ENCODE measurements at places on chromosomes 4 and X.

GRCh38 chrX:83819304-83819703 is 41.6 kb upstream of the CYLC1 start:
- peak; percentile 4 for DNase-seq

GRCh38 chrX:13520351-13520750 is 49.0 kb upstream of the EGFL6 start:
- DNase-seq, result no peak

- DNase-seq, result no peak
Observed at GRCh38 chr4:110309675-110310074, 111.3 kb upstream of the ELOVL6 start.

GRCh38 chr4:89121387-89122068 is 10.2 kb downstream of the TIGD2 start:
- DNase-seq, result no peak

DNA sequence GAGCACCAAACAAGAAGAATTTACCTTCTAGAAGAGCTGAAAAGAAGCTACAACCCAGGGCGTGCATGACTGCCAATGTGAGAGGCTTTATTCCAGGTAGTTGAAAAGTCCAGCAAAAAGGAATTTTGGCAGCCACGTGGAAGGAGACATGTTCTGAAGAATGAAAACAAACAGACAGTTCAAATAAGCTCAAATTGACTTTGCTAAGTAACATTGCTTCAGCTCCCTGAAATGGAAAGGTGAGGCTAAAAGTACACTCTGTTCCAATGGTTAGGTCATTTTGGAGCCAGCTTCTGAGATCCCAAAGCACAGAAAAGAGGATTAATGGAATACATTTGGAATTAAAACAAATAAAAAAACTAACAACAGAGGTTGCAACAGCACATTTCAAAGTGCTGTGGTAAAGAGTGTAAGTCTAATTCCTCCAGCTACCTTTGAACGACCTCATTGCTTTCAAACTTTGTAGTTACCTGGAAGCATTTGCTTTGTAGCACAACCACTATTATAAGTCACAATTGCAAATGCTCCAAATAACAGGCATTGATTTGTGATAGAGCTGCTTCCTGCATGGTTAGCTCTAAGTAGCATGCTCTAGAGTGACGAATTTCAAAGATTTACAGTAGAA is 405.3 kb upstream of the EDA2R start:
- DNase-seq, result no peak

- DNase-seq, result no peak
Observed at GRCh38 chr4:36241771-36242170, 2.5 kb downstream of the ARAP2 start.

All from COR-L47 (cell line).